ENCODE measurements at places on chromosomes 12 and 14.

DNA sequence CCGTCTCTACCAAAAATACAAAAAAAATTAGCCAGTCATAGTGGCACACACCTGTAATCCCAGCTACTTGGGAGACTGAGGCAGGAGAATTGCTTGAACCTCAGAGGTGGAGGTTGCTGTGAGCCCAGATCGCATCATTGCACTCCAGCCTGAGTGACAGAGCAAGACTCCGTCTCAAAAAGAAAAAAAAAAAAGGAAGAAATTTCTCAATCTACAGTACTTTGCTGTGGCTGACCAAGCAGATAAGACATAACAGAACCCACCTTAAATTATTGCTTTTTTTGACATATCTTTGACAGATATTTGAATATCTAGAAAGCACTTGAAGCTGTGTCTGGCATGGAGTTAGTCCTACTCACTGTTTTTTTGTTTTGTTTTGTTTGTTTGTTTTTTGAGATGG lies 34.9 kb upstream of the HNF1A start:
- DNase-seq, result no peak

DNA sequence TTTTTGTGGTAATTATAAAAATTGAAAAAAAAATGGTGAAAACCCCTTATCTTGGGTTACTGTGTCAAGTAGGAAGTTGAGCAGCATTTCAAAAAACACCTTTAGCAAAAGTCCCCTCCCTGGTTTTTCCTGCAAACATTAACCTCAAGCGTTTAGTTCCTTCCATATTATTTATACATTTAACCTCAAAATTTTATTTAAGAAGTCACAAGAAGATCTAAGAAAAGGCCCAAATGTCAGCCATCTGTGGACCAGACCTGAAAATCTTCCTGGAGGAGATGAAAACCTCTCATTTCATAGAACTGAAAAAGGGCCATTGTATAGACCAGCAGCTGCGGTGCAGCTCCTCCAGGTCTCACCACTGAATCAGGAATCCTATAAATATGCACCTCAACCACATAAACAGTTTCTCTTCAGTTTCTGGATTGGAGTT lies 40.4 kb upstream of the BTG1 start:
- DNase-seq, result no peak

DNA sequence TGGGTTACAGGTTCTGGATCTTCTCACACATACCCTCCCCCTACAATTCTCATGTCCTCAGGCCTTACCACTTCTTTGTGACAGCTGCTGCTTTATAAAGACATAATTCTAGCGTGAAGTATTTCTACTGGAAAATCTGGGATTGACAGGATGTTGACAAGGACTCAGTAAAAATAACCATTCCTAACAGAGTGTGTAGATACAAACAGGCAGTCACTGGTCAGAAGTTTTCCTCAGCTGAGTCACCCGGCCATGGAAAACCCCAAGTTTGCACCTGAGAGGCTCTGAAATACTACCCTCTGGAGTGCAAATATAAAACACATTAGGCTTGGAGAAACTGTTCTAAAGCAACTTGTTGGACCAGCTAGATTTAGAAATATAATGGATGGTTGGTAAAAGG lies 54.4 kb downstream of the SPPL3 start:
- DNase-seq, result peak; percentile 83

GRCh38 chr14:105061428-105062047 lies 3.7 kb downstream of the GPR132 start:
- DNase-seq, result no peak

DNA sequence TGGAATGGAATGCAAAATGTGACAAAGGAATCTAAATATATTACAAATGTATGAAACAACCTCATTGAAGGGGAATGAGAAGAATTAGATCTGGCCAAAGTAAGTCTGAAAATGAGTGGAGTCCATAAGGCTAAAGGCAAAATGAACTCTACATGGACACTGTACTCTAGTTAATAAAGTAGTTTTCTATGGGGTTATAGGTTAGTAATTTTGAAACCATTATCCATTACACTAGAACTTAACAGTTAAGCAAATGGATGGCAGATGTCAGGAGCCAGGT lies 222.1 kb downstream of the NUAK1 start:
- peak; percentile 23 for DNase-seq

- DNase-seq, result peak; percentile 11
These were observed 175.8 kb upstream of the ATP2B1 start for GRCh38 chr12:89884416-89884898.
